ENCODE measurements at places on chromosomes 6 and 20.

GRCh38 chr6:149136913-149137286 lies 180.6 kb upstream of the TAB2 start:
- no peak for DNase-seq

GRCh38 chr6:82711105-82711827 lies 347.6 kb downstream of the TPBG start:
- DNase-seq, result no peak

GRCh38 chr6:52634211-52634610 lies 36.7 kb upstream of the TMEM14A start:
- no peak for DNase-seq

DNA sequence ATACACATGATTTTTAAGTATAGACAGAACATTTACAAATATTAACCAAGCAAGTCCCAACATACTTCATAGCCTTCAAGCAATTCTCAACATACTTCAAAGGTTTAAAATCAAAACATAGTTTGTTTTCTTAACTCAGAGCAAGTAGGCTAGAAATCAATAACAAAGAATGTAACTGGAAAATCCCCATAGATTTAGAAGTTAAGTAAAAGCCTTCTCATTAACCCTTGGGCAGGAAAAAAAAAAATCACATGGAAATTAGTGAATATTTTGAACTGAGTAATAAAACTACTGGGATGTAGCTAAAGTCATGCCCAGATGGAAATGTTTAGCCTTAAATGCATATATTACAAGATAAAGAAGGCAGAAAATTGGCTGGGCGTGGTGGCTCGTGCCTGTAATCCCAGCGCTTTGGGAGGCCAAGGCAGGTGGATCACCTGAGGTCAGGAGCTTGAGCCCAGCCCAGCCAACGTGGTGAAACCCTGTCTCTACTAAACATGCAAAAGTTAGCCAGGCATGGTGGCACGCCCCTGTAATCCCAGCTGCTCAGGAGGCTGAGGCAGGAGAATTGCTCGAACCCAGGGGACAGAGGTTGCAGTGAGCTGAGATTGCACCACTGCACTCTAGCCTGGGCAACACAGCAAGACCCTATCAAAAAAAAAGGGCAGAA lies 316.1 kb downstream of the TAF4 start:
- DNase-seq, result no peak

DNA sequence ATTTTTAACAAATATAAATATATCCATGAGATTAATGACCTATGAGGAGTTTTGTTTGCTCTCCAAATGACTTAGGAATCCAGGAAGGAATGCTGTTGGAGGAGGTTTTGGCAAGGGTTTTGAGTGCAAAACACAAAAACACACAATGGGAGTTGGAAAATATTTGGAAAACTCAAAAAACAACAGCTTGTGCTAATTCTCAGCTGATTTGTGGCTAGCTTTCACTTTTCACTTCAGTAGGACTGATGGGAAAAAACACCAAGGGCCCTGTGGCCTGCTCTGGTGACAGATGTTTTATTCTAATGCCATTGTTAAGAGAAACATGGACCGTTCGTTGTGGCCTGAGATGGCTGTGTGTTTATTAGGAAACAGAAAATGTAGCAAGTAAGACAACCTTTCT lies 113.9 kb downstream of the ALDH8A1 start:
- no peak for DNase-seq

- DNase-seq, result no peak
Observed at GRCh38 chr20:18072532-18072931, 14.8 kb upstream of the OVOL2 start.

DNA sequence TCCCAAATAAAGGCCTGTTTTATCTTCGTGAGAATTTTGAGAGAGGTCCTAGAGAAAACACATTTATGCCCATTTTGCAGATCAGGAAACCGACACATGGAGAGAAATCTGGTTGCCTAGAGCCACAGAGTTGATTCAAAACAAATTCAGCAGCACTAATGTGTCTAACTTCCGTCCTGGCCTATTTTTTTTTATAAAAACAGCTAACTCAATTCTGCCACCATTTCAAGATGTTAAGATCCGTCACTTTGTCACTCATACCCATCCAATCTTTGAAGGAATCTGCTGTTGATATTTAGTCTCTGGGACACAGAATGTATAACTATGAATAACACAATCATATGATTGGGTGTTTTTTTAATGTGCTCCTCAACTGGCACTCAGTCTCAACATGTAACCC lies 611.1 kb upstream of the ARID1B start:
- DNase-seq, result peak; percentile 49

GRCh38 chr6:27839626-27840475 lies 72.3 kb downstream of the OR2B2 start:
- DNase-seq, result no peak

DNA sequence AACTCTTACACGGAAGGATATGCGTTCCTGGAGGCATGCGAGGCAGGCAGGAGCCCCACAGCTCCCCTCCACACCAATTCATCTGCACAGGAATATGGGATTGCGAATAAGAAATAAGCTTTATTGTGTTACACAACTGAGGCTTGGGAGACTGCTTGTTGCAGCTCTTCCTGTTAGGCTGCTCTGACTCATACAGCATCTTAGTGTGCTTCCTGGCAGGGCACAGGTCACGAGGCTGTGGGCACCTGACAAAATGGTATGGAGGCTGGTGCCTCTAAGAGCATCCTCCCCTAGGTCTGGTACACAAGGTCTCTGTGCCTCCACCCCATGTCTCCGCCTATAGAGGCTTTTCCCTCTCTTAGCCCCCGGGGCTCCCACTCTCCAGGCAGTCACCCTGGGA lies 6.8 kb downstream of the SLC22A3 start:
- DNase-seq, result no peak

DNA sequence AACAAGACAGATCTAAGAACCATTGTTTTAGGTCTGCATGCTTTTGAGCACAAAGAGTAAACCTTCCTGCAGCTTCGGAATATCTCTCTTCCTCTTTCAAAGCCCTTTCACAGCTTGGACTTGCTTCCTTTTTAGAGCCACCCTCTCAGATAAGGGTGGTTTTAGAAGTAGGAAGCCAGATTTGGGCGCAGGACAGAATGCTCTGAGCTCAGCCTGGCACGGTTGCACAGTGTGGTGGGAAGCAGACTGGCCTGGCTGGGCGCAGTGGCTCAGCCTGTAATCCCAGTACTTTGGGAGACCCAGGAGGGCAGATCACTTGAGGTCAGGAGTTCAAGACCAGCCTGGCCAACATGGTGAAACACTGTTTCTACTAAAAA lies 35.6 kb upstream of the PNRC1 start:
- DNase-seq, result no peak

DNA sequence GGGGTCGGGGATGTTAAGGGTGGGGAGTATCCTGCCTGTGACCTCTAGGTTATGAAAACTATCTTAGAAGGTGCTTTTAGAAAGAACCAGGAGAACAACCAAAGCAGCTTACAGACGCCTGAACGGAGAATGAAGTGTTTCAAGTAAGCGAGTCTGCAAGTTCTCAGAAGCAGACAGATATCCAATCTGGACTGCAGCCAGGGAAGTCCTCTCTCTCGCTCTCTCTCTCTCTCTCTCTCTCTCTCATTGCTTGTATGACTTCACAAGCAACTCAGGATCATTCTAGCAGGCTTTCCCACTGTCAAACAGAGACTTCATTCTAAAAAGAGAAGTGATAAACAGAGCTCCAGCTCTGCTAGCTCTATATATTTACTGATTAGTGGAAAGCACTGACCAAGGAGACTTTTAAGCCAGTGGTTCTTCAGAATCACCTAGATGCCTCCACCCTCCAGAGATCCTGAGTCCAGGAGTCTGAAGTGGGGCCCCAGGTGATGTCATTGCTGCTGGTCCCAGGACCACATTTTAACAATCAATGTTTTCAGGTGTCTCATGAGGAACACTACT lies 6.0 kb downstream of the TCF21 start:
- no peak for DNase-seq

GRCh38 chr6:107582086-107582485 lies 92.2 kb downstream of the SOBP start:
- DNase-seq, result no peak

DNA sequence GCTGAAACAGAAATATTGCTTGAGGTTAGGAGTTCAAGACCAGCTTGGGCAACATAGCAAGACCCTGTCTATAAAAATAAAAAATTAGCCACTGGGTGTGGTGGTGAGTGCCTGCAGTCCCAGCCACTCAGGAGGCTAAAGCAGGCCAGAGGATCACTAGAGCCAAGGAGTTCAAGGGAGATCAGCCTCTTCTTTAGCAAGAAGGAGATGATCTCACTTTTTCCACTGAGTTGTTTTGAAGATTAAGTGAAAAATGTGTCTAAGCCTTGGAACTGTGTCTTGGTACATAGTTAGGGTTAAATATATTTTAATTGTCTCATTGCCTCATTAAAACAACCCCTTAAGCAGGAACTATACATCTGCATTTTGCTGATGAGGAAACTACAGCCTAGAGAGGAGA lies 279.0 kb upstream of the ZFP64 start:
- DNase-seq, result no peak

DNA sequence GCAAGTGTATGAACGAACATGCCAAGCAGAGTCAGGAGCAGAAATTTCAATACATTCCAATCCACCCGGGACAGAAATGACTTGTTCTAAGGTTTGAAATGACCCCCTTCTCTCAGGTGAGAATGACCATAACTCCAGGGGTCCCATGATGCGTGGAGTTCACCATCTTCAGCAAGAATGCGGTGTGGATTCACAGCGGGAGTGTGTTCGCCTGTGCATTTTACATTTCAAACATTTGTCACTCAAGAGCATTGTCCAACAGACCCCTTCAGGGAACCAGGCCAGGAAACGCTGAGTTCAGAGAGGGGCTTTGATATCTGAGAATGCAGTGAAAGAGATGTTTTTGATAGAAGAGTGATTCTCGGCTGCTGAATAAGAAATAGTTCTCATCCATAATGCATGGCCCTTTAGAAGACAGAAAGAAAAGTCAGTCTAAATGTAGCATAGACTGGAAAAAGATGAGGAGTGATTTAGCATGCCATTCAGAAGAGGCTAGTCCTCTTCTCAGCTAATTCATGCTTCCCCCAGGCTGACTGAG lies 200.3 kb upstream of the KCNG1 start:
- no peak for DNase-seq

DNA sequence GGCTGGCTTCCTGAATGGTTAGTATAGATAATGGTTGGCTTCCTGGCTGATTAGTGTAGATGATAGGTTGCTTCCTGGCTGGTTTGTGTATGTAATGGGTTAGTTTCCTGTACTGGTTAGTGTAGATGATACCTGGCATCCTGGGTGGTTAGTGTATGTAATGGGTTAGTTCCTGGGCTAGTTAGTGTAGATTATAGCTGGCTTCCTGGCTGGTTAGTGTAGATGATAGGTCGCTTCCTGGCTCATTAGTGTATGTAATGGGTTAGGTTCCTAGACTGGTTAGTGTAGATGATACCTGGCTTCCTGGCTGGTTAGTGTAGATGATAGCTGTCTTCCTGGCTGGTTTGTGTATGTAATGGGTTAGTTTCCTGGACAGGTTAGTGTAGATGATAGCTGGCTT lies 200.3 kb downstream of the TAF4 start:
- DNase-seq, result no peak

DNA sequence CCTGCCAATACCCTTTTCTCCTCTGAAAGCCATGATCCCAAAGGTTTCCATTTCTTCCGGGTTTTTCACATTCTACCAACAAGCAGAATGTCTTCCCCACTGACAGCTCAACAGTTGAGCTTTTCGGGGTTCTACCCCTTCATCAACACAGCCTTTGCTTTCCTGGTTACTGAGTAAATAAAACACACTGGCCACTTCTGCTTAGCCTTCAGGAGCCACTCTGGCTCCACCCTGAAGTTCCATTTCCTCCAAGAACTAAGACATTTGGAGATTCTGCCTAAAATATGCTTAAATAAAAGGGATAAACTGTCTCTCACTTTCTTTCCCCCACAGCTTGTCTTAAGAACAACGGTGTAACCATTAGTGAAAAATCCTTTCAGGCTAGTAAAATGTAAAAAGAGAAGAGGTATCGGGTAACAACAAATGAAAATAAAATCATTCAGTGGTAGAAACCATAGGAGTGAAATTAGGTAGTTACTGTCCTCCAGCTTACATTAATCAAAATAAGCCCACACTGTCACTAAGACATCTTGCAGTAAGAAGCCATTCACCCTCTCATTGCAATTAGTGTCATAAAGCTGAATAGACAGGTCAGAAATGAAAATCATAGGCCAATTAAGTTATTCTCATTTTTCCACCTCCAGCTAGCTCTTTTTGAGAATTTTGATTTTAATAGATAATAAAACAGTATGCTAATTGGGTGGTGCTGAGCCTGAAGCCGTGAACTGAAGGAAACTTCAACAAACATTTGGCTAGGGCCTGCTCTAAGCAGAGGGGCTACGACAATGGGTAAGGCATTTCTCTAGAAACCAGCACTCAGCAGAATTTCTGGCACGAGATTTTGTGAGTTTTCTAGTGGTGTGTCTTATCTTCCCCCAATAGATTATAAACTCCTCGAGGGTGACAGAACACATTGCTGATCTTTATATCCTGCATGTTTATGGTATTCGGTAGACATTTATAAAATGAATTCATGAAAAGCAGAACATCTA lies 194.2 kb downstream of the KHDC1L start:
- DNase-seq, result no peak

GRCh38 chr6:126280287-126280686 lies 59.6 kb upstream of the CENPW start:
- no peak for DNase-seq

DNA sequence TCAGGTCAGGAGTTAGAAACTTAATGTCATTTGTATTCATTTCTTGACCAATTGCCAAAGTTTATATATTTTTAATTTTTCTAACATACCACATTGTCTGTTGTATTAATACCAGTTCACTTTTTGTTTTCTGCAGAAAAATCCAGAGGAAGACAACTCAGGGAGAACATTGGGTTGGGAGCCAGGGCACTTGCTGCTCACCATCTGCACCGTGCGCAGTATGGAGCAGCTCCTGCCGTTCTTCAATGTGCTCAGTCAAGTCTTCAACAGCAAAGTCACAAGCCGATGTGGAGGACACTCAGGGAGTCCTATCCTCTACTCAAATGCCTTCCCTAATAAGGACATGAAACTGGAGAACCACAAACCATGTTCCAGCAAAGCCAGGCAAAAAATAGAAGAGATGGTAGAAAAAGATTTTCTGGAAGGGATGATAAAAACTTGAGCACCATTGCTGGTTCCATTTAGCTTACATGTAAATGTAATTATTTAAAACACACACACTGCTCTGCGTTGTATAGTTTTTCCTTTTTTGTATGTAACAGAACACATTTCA lies 25.3 kb downstream of the PGM3 start:
- DNase-seq, result no peak

Measured in T-helper 2 cell (primary cell).